IPS-NIHi11 (cell line): ENCODE measurements at places on chromosomes 12 and 14.
A peak's percentile ranks its signal among the peaks of the same experiment; 100 is the strongest.

- DNase-seq: no peak
These were observed 20.9 kb downstream of the DMAC2L start for GRCh38 chr14:50333014-50333509.

DNA sequence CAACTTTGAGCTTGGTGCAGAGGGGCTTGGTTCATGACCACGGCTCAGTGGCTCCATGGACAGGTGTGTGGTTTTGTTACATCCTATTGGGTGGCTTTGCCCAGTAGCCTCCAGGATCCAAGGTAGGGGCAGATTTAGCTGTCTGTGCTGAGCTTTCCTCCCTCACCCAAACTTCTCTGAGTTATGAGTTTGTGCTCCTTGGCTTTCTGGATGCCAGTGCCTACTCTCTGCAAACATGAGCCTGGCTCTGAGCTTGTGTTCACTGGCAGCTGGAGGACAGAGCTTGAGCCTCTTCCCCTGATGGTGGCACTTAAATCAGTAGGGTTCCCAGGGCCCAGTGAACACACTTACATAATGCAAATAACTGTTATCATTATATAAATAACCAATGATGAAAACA lies 45.3 kb upstream of the HECTD1 start:
- no peak for DNase-seq

- DNase-seq: no peak
These were observed 192.5 kb downstream of the KTN1 start for GRCh38 chr14:55772486-55772885.

DNA sequence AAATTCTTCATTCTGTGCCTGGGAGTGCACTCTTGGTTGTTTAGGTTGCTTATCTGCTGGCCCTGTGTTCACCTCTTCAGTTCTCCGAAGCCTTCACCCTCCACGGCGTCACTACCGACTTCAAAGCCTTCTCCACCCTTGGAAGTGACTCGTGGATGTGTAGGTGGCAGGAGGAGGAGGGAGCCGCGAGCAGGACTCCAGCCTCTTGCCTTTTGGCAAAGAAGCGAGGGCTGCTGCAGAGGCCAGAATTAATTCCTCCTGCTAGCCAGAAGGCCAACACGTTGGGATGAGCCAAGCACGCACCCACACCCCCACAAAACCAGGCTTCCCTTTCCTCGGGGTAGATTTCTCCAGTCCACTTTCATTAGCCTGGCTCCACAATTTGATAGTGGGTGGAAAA lies 86.5 kb downstream of the TBX5 start:
- DNase-seq: no peak

DNA sequence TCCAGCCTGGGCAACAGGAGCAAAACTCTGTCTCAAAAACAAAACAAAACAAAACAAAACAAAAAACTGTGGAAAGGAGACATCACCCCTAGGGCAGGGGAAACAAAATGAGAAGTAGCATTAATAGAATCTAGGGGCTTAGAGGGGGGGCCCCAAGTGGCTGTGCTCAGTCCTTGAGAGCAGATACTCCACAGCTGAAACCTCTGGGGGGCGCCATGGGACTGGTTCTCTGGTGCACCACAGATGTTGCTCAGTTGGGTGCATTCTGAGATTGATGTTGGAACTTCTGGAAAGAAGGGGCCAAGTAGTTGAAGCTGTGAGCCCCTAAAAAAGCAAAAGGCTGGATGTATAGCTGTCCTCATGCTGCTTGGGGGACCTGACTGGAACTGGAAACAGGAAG lies 11.8 kb upstream of the SYNE2 start:
- peak; percentile 40 for DNase-seq

GRCh38 chr14:92497391-92497790 lies 16.2 kb upstream of the RIN3 start:
- no peak for DNase-seq

GRCh38 chr12:101305794-101306193 lies 25.9 kb downstream of the UTP20 start:
- DNase-seq: no peak

DNA sequence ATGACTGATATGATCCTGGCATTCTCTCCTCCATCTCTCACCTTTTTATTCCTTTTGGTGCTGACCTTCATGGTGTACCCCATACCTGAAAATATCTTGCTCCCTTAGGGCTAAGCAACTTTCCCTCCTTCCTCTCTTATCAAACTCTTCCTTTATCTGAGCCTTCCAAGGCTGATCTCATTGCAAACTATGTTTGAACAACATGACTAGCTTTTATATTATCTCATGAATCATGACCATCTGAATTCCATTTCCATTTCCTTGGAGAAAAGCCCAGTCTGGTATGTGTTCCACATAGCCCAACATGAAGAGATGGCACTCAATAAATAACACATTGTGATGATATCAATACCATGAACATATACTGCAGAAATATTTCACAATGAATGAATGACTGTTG lies 111.6 kb downstream of the TSPAN8 start:
- no peak for DNase-seq

DNA sequence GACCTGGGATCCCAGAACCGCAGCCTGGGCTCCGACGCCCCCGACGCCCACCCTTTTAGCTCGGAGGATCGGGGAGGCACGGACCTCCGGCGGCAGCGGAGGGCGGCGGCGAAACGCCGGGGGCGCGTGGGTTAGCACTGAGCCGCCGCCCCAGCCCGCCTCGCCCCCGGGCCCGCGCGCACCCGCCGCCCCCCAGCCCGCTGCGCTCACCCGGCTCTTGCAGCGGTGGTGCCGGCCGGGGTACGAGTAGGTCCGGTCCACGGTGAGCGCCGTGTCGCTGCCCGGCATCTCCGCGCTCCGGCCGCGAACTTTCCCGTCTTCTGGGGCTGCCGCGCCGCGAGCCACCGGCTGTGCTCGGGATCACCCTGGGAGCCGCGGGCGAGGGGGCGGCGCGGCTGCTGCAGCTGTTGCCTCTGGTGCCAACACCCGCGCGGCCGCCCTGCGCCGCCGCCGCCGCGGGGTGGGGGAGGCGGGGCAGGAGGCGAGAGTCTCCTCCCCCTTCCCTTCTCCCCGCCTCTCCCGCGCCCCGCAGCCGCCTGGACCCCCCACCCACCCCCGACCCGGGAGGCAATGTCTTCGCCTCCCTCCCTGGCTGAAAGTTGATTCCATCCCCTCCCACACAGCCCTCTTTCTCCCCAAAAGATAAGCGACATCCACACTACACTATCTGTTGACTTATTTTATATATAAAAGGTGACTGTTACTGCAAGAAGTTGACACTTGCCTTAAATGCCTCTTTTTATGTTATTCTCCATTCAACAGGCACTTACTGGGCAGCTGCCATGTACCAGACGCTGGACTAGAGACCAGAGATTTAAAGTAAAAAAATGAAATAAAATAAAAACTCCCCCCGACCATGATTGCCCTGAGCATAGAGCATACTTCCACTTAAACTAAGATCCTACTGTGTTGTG lies at the start of gene TMCC3:
TMCC3 (minus strand) TSS at position 415 of the 914 bp plus-strand sequence; CDS start at position 288, 127 bp downstream.
- peak; percentile 81 for DNase-seq
